H7 (cell line): ENCODE measurements at places on chromosomes 11 and 22.

- no peak for DNase-seq
Measured at GRCh38 chr11:68017980-68018729, 8.0 kb downstream of the ALDH3B1 start.

DNA sequence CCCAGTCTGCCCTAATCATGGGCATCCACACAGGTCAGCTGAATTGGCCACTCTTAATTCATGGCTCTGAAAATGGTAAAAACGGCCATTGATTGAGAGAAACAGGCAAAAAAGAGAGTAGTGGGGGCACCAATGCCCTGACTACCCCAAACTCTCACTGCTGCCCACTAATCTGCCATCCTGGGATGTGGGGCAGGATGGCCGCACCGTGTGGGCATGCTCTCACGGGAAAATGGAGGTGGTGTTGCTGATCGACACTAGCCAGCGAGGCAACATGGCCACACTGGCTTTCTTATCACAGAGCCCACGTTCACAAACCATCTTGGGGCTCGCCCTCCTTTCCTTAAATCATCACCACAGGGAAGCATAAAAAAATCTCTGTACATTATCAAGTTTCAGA lies 11.2 kb upstream of the TUB start:
- no peak for DNase-seq

DNA sequence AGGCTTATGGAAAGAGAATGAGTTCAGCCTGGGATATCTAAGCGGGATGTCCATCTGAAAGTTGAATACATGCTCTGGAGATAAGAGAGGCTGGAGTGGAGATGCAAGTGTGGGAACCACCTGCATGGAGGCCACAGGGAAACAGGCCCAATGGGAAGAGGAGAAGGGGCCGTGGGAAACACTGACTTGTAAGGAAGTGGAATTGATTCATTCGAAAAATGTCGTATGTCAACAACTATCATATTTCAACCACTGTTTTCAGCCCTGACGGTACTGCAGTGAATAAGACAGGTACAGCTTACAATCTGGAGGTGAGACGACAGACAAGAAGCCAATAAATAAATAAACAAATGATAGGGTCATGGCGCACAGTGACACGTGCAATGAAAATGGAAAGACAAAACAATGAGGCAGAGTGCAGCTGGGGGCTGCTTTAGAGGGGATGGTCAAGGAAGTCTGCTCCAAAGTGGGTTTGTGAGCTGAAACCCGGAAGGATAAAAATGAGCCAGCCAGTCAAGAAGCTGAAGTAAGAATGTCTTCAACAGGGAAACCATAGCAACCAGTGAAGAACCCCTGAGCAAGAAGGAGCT lies 35.9 kb downstream of the EFCAB6 start:
- no peak for DNase-seq

DNA sequence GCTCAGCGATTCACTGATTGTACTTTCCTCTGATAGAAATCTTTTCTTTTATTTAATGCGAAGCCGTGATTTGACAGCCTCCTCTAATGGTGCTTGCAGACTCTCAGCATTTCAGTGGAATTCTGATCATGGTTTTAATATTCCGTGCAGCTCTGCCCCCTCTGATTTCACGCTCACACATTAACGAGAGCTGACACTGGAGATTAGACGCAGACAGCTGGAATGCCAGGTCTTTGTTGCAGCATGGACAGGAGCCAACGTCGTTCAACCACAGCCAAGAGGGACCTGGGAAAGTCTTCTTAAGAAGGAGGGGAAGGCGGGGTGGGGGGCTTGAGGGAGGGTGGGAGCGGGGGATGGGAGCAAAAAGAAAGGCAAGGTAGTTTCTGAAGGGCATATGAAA lies 186.4 kb downstream of the BLID start:
- DNase-seq: peak; percentile 19

- no peak for DNase-seq
Measured at GRCh38 chr11:111366560-111367410, 12.3 kb downstream of the POU2AF1 start.

DNA sequence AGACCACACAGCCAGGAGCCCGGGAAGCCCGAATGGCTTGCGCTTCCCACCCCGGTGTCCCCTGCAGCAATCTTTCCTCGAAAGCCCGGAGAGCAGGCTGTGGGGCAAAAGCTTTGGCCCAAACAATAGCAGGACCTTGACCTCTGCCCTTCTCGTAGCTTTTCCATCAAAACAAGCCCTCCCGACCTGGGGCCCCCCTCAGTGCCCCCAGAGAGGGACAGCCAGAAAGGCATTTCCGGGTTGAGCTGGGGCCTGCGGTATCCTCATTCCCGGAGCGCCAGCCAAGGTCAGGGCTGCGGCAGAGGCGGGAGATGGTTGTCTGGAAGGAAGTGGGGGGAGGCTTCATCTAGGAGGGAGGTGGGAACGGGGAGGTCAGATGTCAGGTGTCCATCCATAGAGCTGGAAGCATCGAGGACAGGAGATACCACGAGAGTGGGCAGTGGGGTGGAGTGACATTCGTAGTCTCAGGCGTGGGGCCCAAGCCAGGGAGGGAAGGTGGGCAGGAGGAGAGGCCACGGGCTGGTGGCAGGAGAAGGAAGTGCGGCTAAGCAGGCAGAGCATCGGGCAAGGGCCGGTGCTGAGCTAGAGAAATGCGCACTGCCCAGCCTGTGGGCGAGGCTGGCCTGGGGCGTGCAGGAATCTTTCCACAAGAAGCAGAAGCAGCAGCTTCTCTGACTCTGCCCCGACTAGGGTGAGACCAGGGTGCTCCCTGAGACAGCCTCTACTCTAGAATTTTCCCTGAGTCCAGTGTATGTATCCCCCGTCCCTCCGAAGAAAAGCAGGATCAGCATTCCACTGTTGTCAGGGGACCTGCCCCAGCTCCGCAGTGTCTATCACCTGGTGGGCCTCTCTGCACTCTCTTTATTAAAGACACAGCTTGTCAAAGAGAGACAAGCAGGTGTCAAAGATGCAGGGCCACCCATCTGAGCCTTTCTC lies 14.3 kb downstream of the PDGFB start:
- peak; percentile 89 for DNase-seq

DNA sequence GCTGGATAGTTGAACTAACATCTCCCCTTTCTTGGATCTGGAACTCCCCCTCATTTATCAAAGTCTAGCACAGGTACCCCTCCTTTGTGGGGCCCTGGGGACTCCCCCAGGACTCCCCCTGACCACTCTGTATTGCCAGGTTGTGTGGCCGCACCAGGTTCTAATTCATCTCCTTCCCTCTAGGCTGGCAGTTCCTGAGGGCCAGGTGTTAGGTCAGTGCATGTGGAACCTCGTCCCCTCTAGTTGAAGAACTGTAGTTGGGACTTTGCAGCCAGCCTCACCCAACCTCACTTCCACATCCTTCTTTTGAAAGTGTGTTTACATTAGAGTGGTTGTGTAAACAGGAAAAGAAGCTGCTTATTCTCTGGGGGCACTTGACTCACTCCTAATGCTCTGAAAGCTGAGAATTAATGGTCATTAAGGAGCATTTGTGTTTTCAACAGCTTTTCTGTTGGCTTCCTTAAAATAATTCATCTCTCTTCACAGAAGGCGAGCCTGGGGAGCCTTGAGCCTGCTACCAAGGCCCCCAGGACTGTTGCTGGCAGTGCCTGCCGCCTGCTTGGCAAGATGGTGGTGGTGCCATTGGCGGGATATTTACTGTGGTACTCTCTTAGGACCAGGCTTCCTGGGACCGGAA lies 11.8 kb downstream of the UPB1 start:
- DNase-seq: no peak
